ENCODE measurements at places on chromosomes 6 and 20.
A peak's percentile ranks its signal among the peaks of the same experiment; 100 is the strongest.

- DNase-seq: no peak
Observed at GRCh38 chr6:167764713-167765479, 61.8 kb upstream of the AFDN start.

DNA sequence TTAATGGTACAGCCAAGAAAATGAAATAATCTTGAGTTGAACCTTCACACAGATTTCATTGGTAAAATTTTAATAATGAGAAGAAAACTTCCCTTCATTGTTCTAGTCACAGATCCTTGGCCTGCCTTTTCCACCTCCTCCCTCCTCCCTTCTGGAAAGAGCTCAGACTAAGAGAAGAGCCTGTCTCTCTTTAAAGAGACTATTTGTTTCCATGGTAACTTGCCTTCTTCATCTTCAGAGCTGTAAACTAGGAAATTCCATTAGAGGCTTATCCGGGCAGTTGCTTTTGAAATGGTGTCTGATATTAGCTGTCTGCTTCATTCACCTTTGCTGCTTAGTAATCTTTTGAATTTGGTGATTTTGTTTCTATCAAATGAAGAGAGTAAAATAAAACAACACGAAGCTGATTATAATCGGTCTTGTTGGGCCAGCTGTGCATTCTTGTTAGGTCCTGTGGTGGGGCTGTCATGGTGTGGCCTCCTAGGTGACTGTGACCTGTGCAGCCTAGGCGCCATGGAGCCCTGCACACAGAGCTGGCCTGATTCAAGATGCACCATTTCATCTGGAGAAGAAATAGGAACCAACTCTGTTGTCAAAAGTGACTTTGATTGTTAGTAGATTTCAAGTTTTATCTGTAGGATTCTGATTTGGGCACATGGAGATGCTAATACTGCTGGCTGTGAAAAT is 96.7 kb downstream of the MAP3K7 start:
- DNase-seq: no peak

GRCh38 chr6:33923857-33924514 is 120.2 kb upstream of the MLN start:
- no peak for DNase-seq

DNA sequence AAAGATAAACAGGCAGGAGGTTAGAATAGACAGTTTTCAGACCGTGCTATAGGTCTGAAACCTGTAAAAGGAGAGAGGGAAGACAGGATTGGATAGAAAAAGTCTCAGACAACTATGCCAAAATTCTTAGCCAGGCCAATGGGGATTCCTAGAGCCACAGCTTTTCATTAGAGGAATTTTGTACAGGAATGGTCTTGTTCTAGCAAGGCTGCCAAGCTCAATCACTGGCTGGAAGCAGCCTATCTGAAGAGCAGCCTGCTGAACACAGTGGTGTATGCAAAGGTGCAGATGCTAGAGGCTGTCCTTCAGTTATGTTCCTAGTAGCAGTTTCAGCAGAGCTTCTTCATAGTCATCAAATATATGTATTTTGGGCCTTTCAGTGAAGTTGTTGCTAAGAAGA is 313.1 kb downstream of the GRIK2 start:
- DNase-seq: no peak

DNA sequence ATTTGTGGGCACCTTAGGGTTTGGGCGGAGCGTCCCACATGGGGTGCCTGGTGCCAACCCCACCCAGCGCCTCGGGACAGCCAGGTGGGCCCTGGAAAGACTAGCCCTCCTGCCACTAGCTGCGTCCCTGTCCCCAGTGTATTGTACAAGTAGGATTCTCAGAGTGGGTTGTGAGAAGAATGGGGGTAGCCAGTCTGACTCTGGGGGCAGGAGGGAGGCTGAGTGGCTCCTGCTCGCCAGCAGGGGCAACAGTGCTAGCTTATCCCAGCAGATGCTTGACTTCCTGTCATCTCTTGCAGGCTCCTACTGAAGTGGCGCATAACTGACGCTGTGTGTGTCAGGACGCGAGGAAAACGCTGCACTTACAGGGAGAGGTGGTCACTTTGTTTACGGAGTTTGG is 9.3 kb downstream of the PSMA7 start:
- no peak for DNase-seq

- DNase-seq: no peak
Observed at GRCh38 chr20:34701405-34702085, 2.6 kb upstream of the TP53INP2 start.

DNA sequence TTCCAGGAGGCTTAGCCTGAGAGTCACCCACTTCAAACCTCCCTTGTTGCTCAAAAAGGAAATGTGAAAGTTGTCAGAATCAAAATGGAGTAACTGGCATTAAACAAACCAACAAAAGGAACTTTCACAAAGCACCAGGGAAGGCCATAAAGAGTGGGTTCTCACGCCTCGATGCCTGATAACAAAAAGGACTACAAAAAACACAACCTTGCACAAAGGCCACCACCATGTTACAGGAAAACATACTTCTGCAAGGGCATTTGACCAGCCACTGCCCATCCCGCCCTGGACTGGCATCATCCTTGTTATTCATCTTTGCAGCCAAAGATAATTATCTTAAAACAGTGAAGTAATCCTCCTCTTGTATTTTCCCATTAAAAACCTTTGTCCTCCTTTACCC is 34.8 kb downstream of the RNASET2 start:
- peak; percentile 46 for DNase-seq

- no peak for DNase-seq
Observed at GRCh38 chr6:44699851-44700250, 312.3 kb downstream of the CDC5L start.

DNA sequence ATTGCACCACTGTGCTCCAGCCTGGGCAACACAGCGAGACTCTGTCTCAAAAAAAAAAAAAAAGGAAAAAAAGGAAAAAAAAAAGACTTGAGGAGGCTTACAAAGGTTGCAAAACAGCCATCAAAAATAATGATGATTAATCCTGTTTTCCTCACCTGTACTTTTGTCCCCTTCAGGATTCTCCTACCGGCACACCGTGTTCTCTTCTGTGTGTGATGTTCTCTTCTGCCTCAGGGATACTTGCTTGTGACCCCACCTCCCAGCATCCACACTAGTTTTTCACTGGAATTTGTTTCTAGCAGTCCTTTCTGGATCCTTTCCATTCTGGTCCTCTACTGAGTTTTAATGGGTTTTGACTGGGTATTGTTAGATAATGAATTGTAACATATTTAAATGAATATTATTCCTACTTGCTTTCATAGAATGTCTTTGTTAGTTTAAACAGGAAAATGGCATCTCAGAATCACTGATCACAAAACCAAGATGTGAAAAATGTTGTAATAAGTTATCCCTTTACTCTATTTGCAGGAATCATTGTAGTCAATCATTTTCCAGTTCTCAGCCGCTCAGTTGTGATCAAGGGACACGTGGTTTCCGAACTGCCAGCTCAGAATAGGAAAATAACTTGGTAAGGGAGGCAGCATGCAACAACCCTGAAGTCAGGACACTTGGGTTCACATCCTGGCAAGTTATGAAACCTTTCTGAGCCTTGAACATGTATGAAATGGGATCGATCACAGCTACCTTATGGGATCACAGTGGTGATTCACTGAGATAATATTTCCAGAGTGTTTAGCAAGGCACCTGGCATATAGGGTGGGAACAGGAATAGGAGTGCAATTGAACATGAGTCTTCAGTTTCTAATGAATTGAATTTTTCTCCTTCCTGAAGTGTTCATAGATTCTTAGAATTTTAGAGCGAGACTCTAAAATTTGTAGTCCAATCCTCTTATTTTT is 8.5 kb downstream of the C6orf89 start:
- no peak for DNase-seq

- no peak for DNase-seq
Observed at GRCh38 chr20:48763216-48763914, 64.4 kb downstream of the PREX1 start.

GRCh38 chr6:142313284-142313683 is 11.5 kb downstream of the ADGRG6 start:
- no peak for DNase-seq

- DNase-seq: no peak
Observed at GRCh38 chr6:25202504-25202903, 76.7 kb upstream of the CARMIL1 start.

GRCh38 chr6:29702519-29703103 is 20.6 kb upstream of the HLA-F start:
- no peak for DNase-seq

DNA sequence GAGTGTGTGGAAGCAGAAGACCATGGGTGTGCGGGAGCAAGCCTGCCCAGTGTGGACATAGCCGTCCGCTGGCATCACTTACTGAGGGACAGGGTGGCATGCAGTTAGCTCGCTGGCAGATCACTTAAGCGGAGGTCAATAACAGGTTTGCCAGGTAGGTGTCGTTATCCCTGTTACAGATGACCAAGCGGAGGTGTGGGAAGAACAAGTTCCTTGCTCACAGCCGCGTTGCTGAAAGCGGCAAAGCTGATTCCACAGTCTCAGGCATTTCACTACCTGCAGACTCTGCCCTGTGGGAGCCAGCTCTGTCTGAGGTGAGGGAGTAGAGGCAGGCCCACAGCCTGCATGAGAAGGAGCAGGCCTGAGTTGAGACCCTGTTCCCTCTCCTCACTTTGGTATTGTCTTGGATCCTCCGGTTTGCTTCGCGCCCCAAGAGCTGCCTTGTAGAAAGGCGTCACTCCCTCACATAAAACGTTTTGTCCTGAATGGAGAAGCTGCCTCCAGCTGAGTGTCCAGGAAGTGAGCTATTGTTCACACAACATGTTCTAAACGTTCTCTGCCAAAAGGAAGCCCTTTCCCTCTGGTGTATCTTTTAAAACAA is 96.9 kb downstream of the TCP11 start:
- DNase-seq: peak; percentile 82

GRCh38 chr6:75624335-75624734 is 22.7 kb downstream of the SENP6 start:
- DNase-seq: no peak

- DNase-seq: peak; percentile 51
Observed at GRCh38 chr6:28258877-28259777, at the start of gene NKAPL. NKAPL (plus strand) TSS chr6:28259297; CDS start chr6:28259372, 75 bp downstream.

GRCh38 chr6:36384095-36384494 is 3.4 kb downstream of the ETV7 start:
- DNase-seq: no peak

DNA sequence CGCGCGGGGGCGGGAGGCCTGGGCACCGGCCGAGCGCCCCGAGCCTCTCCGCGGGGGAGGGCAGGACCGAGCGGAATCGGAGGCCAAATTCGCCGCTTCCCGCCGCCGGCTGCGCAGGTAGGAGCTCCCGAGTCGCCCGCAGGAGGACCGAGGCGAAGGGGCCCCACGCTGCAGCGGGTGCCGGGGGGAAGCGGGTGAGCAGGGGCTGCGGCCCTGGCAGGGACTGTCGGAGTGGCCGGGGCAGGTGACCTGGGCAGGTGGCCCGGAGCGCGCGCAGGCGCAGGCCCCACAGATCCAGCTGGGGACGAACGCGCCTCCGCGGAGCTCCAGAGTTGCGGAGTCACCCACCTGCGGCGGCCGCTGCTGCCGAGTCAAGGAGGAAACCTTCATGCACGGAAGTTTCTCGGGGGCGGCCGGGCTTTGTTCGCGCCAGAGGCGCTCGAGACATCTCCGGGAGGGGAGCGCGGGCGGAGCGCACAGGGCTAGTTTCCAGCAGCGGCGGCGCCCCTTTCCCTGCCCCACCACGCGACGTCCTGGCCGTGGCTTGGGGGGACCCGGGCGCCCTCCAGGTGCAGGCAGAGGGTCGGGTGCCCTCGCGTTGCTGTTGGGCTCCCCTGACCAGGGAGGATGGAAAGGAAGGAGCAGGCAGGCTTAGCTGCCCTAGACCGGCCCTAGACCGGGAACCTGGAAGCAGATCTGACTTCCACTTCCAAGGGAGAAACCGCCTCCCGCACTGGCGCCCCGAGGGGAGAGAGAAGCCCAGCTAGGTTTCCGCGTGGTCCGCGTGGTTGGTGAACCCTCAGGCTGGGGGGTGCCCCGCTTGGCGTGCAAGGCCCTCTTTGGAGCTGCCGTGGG is 590 bp downstream of the SLCO4A1 start:
- no peak for DNase-seq

- DNase-seq: no peak
Observed at GRCh38 chr6:25280344-25281074, 1.3 kb downstream of the CARMIL1 start.
